ENCODE measurements at places on chromosomes 3 and 15.

- DNase-seq = no peak
These were observed 67.6 kb downstream of the NR1D2 start for GRCh38 chr3:24012589-24013269.

- no peak for DNase-seq
These were observed 67.0 kb upstream of the IMPG2 start for GRCh38 chr3:101387351-101387750.

GRCh38 chr15:71117714-71118305 lies 2.5 kb downstream of the THSD4 start:
- DNase-seq = no peak

- DNase-seq = no peak
These were observed at the start of gene ALDH1A2 for GRCh38 chr15:58065445-58066041. Gene ALDH1A2 (minus strand): TSS chr15:58065711. CDS start chr15:58065650, 61 bp downstream.

DNA sequence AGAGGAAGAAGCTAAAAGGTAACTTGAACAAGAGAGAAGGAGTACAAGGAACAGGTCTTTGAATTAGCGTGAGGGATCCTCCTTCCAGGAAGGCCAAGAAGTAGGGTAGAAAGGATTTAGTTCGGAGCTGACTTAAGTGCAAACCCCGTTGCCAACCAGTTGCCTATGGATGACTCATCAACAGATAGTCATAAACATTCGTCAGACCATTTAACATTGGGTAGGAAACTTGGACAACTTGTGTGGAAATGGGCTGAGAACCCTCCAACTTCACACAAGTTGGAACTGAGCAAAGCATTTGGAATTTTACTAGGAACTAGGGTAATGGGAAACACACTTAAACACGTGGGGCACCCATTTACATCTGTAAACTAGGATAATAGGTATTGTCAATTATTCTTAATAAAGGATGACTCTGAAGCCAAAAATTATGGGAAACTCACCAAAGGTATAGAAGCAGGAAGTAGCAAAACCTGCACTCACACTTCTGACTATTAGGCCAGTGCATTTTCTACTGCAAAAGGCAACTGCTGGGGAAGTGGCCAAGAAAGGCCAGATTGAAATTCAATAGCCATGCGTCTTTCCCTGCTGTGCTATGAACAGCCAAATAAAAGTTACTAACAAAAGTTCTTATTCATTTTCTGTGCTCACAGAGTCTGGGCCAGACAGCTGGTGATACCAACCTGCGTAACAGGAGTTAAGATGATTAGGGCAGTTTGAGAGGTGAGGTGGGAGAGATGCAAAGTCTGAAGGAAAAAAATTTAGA lies 174.5 kb upstream of the TMC3 start:
- no peak for DNase-seq

GRCh38 chr3:39228496-39228895 lies 36.1 kb upstream of the XIRP1 start:
- DNase-seq = no peak

DNA sequence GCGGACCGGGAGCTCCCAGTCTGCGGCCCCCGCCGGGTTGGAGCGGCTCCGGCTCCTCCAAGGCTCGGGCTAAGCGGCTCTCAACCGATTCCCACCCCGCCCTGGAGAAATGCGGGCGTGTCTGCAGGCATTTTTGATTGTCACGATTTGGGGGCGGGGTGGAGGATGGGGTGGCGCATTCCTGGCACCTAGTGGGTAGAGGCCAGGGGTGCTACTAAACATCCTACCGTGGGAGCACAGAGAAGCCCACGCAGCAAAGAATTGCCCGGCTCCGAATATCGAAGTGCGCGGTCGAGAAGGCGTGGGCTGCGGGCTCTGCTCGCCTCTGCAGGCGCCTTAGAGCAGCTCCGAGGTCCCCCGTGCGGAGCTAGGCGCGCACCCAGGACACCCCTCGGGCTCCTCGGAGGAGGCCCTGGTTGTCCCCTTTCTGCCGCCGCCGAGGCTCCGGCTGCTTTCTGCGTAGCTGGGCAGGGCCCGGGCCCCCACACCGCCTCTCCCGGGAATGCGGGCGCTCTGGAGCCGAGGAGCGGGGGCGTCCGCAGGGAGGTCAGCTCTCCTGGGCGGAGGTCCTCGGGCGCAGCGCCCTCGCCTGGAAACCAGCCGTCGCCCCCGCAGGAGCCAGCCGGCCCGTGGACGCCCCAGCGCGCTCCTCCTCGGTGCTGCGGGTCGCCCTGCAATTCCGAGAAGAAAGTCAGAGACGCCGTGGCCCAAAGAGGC lies 16.5 kb upstream of the LAMP3 start:
- peak; percentile 63 for DNase-seq

GRCh38 chr15:53216036-53216435 lies 425.9 kb upstream of the ONECUT1 start:
- no peak for DNase-seq

- DNase-seq = no peak
These were observed 25.0 kb downstream of the MCCC1 start for GRCh38 chr3:183074261-183074660.

GRCh38 chr3:176579711-176580185 lies 617.5 kb downstream of the TBL1XR1 start:
- DNase-seq = no peak

DNA sequence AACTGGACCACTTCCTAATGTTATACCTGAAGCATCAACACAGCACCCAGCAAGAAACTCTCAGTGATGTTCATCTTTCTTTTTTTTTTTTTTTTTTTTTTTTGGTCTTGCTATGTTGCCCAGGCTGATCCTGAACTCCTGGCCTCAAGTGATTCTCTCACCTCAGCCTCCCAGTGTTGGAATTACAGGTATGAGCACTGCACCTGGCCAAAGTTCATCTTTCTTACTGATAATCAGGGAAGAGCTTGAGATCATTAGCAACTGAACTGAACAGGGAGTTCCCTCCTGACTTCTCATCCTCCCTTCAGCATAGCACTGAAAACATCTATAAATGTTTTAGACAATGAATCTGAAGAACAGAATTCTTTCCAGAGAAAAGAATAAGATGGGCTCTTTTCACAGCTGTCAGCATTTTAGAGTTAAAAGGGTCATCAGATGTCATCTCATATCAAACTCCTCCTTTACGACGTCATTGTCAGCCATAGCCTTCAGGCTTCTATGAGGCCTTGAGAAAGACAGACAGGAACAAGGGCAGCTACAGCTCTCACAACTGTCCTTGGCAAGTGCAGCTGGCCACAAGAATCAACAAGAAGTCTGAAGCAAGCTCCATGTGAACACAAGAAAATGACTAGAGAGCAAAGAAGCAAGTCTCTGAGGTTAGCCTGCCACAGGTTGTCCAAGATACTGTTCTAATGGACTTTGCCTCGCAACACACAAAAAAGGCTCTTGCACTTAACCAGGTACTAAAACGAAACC lies 33.8 kb downstream of the SCAP start:
- no peak for DNase-seq

DNA sequence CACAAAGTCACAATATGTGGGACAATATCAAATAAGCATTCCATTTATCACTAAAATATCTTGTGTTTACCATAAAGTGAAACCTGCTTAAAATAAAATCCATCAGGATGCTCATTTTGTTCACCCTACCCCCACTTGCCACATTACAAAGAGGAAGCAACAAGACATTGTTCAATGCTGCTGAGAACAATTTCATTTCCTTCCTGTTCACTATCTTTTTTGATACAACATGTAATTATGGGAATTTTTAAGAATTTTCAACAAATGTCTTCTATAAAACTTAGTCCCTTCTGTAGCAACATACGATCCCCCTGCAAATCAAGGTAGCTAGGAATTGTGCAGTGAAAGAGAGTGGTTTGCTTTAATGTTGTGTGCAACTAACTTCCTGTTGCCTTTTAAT lies 34.9 kb upstream of the GPR160 start:
- DNase-seq = no peak

GRCh38 chr15:48954538-48954937 lies 9.2 kb downstream of the SHC4 start:
- DNase-seq = no peak

DNA sequence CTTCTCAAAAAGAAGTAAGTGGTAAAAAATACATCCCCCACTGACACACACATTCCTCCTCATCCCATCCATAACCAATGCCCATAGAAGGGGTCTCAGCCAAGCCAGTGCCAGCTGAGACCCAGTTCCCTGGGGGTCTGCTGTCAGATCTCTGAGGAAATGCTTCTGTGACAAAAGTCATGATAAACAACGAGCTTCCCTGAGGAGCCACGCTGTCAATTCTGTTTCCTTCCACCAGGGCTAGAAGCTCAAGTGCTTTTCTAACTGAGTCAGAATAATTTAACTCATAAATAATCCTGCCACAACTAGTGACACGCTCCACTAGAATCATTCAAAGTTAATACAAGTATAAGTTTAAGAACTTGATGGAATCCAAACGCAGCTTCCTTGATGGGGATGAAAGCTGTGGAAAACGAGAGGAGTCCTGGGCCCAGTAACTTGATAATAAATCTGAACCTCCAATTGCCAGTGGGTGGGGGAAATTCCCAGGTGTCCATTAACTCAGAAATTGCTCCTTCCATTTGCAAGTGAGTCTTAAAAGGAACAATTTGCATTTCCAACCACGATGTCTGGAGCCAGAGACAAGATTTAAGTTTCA lies 348.7 kb upstream of the LMCD1 start:
- no peak for DNase-seq

DNA sequence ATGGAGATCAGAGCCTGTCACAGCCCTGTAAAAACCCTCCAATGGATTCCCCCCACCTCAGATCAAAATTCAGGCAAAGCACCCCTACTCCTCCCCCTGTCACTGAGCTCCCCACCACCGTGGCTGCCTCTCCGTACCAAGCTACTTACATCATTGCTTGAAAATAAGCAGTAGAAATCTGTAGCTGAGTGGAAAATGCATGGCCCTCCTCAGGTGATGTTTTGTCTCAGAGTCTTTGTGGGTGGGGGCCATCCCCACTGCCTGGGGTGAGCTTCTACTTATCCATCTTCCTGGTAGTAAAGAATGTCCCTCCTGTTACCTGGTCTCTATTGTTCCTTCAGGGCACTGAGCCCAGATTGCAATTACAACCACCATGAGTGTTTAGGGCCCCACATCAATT lies 34.5 kb downstream of the SLCO2A1 start:
- no peak for DNase-seq

GRCh38 chr3:188220988-188221818 lies 67.2 kb downstream of the LPP start:
- DNase-seq = no peak

GRCh38 chr3:37494216-37494615 lies 319.8 kb upstream of the LRRFIP2 start:
- no peak for DNase-seq

- DNase-seq = no peak
These were observed 35.3 kb downstream of the KCNH8 start for GRCh38 chr3:19183584-19183983.

GRCh38 chr3:113249111-113249510 lies 37.8 kb downstream of the BOC start:
- no peak for DNase-seq

GRCh38 chr3:157079676-157080369 lies 80.1 kb downstream of the CCNL1 start:
- DNase-seq = no peak

GRCh38 chr3:101999177-101999779 lies 150.0 kb downstream of the NFKBIZ start:
- DNase-seq = no peak

DNA sequence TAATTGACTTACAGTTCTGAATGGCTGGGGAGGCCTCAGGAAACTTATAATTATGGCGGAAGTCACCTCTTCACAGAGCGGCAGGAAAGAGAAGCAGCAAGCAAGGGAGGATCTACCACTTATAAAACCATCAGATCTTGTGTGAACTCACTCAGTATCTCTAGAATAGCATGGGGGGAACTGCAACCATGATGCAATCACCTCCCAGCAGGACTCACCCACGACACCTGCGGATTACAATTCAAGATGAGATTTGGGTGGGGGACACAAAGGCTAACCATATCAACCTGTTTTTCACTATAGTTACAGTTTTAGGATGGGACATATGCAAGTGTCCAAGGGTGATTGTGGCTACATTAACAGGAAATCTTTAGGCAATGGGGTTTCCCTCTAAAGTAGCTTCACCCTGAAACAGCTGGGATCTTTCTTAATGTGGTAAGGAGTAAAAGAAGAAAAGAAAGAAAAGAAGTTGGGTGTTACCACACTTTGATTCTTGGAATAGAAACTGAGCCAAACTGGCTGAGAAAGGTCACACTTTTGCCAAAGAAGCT lies 453.8 kb downstream of the OTOL1 start:
- DNase-seq = no peak

DNA sequence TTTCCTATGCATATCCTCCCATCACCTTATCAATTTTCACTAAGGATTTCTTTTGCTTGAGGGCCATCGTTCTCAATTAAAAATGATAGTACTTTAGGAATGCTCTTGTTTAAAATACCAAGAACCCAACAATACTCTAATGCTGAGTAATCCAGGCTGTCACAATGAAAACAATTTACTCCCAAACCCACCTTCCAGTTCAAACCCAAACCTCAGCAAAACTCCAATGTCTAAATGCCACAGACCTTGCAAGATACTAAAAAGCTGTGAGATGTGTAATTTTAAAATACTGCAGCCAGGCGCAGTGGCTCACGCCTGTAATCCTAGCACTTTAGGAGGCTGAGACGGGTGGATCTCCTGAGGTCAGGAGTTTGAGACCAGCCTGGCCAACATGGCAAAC lies 889.8 kb downstream of the ROBO1 start:
- DNase-seq = no peak

GRCh38 chr15:62719316-62719715 lies 323.2 kb upstream of the TPM1 start:
- no peak for DNase-seq

DNA sequence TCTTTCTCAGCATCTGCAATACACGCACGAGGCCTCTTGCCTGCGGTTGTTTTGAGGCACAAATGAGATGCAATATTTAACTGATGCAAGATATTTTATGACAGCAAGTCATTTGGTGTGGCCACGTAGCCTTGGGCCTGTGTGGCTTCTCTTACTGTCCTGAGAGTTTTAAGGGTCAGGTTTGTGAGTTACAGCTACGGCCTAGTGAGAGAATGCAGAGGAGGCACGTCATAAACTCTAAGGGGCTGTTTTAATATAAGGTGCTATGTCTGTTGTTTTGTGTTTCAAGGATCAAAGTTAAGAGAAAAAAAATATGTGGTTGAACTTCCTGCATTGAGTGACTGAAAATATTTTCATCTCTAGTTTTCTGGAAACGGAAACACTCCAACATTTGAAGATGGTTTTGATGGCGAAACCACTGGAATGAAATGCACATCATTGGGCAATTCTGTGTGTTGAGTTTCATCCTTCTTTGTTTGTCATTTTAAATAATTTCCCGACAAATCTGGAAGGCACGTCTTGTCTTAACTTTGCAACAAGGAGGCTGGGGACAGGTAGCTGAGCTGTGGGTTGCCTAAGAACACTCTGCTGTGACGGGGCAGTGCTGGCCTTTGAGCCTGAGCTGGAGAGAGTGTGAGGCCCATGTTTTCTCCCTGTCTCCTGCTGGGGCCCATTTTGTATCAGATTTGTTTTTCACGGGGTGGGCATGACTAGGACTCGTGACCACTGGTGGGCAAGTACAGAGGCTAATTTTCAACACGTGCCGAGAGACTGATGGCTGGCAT lies 5.1 kb downstream of the APBA2 start:
- no peak for DNase-seq

DNA sequence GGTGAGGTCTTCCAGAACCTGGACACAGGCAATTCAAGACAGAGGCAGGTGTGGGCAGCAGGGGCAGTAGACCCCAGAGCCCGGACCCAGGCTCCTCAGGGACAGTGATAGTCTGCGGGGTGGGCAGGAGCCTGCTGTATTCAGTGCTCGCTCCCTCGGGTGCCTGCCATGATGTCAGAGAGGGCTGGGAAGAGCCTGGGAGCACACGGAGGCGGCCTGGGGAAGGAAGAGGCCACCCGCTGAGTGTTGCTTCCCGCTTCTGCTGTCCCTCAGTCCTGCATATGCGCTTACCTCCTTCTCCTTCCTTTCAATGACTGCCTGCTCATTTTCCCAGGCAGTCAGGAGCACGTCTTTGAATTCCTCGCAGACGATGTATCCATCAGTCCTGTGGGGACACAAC lies 22.8 kb downstream of the TMEM43 start:
- DNase-seq = no peak

Data from stimulated activated CD4-positive, alpha-beta T cell treated with anti-CD3 and anti-CD28 coated beads, TNF-alpha, amount 100 ng/mL, for 24 hours (primary cell).